ENCODE measurements at places on chromosomes 12 and 14.

DNA sequence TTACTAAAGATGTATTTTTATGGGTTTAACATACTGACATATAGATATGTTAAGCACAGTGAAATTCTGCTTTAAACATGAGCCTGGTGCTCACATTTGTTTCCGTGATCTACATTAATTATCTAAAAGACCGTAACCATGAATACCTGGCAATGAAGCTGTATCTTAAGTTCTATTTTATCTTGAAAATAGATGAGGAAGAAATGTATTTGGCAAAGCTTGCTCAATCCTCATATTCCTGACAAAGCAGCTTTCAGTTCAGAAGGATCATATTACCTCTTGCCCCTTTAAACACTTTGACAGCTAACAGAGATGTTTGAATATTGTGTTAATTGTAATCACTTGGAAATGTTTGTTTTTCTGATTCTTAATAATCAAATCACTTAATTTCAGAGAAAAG lies 9.8 kb downstream of the EPYC start:
- no peak for DNase-seq

DNA sequence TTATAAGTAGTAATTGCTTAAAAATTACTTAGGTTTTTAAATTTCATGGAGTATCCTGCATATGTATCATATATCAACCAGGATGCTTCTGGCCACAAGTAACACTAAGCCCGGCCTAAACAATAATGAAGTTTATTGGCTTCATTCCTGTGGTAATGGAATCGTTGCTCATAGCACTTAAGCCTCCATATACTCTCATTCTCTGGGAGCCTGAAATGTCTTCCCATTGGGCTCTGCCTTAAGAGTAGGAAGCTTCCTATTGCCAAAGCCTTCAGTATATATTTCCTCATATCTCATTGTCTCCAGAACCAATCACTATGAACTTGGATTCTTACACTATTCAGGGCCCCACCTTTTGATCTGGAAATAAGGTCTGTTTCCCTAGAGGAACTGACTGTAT lies 83.8 kb upstream of the DNM1L start:
- peak; percentile 77 for DNase-seq

GRCh38 chr14:23275412-23275811 lies 10.5 kb downstream of the HOMEZ start:
- no peak for DNase-seq

DNA sequence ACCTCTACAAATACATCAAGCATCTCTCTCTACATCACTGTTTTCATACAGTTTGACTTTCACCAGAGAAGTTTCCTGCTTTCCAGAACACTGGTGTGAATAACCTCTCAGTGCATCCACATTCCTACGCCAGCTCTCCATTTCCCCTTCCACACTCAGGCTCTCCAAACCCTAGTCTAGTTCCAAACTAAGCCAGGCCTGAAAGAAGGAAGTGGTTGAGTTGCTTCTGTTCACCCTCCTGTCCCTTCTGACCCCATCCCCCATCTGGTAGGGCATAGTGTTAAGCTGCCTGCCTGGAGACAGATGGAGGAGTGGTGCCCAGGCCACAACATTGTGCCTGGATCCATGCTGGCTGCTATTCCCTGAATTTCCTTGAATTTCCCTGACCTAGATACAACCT lies 132.4 kb downstream of the GPR65 start:
- DNase-seq, result no peak

DNA sequence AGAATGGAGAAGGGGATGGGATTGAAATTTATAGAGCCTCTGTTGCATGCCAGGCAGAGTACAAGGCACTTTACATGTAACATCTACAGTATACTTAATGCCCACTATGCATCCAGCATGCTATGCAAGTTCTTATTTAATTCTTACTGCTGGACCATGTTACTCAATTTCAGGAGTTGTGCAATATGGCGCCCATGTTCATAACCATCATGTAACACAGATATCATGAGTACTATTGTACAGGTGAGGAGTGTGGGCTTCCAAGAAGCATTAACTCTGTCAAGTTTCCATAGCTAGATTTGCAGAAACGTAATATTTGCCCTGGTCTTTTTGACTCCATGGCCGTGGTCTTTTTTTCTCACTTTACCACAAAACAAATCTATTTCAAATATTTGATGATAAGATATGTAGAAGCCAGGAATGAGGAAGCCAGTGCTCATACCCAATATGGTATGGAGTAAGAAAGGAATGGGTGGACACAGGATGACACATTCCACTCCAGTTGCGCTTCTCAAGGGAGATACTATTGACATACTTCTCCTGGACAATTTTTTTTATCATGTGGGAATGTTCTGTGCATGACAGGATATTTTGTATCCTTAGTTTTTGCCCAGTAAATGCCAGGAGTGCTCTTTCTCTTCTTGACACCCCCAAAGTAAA lies 191.8 kb downstream of the C12orf75 start:
- peak; percentile 92 for DNase-seq

DNA sequence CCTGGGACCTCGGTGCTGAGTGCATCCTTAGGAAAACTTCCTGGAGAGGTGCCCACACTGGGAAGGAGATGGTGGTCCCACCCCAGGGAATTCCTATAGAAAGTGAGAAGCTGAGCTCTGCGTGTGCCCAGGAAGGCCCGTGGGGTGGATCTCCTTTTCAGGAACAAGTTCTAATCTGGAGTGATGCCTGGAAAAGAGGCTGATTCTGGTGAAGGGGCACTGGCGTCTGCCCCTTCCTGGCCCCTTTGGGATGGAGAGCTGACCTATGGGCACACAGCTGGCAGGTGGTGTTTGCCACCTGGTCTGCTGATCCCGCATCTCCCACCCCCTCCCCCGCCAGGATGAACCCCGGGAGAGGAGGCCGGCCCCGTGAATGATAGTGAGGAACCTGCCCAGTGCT lies 142.0 kb upstream of the RTL1 start:
- no peak for DNase-seq

- no peak for DNase-seq
Measured at GRCh38 chr12:57469296-57470164, 9.9 kb downstream of the GLI1 start.

DNA sequence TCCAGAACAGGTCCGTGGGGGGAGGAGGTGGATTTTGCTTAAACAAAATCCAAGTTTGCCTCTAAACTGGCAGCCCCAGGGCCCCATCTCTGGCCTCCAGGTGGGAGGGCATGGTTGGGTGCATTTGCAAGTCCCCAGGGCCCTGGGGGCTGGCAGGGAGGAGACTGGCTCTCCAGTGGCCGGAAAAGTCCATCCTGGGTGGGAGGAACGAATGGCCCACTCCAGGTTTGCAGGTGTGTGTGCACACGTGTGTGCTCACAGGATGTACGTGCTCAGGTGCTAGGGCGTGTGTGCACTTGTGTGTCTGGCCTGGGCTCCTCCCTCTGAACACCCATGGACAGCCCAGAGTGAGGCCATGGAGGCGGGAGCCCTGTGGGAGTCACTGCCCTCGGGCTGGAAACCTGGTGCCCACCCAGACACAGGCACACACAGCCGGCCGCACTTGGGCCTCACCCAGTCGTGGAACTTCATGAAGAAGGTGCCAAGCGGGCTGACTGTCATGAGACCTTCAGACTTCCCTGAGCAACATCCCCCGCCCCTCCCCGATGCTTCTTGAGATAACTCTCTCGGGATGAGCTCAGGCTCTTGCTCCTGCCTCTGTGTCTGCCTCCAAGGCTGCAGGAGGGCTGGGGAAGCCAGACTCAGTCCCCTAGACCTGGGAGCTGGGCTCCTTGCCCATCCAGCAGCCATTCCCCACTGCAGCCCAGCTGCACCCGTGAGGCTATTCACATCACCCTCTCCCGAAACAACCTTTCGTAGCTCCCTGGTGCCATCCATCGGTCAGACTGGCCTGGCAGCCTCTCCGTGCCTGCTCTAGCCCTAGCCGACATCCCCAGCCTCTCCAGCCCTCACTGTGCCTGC lies 9.4 kb downstream of the AHNAK2 start:
- peak; percentile 29 for DNase-seq

DNA sequence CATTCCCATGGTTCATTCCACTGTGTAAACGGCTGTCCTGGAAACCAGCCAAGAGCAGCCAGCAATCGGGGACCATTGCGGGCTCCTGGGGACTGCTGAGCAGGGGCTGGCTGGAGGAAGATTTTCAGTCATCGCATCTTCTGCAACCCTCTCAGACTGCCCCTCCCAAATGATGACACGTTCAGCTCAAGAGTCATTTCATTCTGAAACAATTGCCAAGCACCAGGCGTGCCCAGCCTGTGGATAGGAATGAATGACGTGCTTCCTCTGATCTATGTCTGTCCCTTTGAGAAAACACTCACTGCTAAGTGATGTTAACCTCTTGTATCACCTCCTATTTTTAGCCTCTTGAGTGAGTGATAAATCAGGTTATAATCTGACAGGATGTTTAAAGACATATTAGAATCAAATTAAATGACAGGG lies 62.0 kb downstream of the NDUFA12 start:
- peak; percentile 81 for DNase-seq
